ENCODE measurements at places on chromosomes 7 and 10.

DNA sequence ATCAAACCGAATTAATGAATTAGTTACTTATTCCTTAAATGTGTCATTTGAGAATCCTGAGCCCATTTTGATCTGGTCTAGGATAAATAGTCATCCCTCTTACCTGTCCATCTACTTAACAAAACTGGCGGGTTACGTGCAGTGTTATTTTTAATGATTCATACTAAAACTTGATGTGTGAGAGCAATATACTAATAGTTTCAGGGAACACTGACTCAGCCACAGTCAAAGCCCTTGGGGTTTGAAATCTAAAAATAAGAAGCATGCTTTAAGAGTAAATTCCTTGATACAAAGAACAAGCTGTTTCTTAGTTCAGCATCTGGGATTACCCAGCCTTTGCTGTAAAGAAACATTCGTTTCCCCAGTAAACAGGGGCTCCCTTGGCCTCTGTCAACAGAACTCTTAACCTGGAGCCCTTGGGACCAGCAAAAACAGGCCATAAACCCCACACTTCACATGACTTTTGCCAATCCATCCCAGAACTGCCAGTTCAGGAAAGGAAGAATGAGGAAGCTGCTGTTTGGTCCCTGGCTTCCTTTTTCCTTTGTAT is 370.6 kb upstream of the IGFBP3 start:
- no peak for DNase-seq

DNA sequence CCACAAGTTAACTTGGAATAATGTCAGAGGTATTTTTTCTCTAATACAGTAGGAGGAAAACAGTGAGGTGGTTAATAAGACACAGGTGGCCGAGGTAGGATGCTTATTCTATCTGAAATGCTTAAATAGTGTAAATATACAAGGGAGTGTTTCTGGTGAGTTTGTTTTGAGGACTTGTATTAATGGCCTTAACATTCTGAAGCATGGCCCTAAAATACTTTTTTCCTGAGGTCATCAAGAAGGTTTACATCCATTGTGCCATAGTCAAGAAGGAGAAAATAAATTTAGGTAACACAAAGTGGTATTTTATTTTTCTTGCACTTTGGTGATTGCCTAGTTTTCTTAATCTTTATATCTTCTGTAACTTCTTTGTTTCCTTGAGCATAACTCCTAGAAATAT is 18.8 kb downstream of the GNAI1 start:
- DNase-seq, result no peak

DNA sequence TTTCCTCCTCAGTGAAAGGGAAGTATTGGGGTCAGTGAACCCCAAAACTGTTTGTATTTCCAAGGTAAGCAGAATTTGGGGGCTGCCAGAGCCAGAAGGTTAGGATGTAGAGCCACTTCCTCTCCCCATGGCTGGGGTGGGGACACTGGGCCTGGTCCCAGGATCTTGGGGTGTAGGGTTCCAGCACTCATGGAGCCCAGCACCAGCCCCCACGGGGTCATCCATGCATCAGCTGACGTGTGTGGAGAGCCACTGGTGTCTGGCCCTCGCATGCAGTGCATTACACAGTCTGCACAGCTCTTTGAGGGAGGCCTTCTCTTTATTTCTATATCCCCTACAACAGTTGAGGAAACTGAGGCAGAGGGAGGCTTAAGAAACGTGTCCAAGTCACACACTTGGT is 91.4 kb downstream of the ZMIZ1 start:
- DNase-seq, result no peak

DNA sequence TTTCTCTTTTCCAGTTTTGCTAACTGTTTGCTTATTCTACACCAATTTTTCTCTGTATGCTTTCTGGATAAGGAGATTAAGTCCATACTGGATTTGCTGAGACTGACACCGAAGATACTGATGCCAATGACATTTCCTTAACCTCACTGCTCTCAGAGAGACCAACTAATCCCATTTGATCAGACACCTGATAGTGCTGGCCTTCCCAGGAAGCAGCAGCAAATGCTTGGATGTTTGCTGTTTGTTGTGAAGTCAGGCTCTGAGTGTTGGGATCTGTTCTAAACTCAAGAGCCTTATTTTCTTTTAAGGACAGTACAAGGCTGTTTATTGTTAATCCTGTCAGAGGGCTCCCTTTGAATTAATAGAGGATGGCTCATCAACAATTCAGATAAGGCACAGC is 143.3 kb downstream of the ANK3 start:
- no peak for DNase-seq

DNA sequence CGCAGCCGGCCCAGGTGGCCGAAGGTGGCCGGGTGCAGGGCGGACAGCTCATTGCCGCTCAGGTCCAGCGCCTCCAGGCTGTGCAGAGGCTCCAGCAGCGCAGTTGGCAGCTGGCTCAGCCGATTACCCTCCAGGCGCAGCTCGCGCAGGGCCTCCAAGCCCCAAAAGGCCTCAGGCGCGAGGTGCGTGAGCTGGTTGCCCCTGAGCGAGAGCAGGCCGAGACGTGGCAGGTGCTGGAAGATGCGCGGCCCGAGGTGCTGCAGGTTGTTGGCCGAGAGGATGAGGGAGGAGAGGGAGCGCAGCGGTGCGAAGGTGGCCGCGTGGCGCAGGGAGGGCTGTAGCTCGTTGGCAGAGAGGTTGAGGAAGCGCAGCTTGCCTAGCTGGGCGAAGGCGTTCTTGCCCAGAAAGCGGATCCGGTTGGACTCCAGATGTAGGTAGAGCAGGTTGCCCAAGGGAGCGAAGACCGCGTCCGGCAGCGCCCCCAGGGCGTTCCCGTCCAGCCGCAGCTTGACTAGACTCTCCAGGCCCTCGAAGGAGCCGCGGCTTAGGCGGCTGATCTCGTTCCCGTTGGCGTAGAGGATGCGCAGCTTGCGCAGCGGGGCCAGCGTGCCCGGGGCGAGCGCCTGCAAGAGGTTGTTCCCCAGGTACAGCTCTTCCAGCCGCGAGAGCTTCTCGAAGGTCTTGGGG is 923 bp downstream of the TRIL start:
- no peak for DNase-seq

DNA sequence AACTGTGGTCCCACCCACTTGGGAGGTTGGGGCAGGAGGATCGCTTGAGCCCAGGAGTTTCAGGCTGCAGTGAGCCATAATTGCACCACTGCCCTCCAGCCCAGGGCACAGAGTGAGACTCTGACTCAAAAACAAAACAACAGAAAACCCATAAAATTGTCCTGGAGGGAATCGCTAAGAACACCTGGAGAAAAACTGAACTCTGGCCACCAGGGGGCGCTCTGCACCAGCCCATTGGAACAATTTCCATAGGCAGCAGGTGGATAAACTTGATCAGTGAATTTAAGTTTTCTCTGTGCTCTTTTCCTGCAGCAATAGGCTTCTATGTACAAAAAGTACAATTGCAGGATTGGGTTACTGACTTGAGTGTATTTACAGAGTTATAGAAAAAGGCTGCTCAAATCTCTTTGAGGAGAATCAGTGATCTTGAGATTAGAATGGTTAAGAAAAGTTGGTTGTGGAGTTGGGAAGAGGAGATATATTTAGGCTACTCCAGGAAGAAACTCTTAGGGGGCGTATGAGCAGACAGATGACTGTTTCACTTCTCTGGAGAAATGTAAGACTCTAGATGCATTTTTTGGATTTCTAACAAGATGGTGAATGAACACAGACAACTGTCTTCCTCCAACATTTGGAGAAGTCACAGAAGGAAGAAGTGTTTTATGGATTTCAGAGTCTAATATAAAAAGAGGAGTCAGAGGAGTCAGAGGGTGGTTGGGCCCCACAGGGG is 274.9 kb upstream of the GALNT17 start:
- DNase-seq, result no peak

DNA sequence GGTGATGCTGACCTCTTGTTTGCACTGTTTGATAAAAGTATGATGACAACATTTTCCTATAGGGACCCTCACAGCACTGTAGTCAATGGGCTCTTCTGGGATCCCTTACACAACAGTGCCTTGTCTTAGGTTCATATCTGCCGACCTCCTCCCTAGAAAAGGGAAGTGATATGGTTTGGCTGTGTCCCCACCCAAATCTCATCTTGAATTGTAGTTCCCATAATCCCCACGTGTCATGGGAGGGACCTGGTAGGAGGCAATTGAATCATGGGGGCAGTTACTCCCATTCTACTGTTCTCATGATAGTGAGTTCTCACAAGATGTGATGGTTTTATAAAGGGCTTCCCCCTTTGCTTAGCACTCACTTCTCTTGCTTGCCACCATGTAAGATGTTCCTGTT is 23.1 kb downstream of the ZC3HAV1 start:
- no peak for DNase-seq

DNA sequence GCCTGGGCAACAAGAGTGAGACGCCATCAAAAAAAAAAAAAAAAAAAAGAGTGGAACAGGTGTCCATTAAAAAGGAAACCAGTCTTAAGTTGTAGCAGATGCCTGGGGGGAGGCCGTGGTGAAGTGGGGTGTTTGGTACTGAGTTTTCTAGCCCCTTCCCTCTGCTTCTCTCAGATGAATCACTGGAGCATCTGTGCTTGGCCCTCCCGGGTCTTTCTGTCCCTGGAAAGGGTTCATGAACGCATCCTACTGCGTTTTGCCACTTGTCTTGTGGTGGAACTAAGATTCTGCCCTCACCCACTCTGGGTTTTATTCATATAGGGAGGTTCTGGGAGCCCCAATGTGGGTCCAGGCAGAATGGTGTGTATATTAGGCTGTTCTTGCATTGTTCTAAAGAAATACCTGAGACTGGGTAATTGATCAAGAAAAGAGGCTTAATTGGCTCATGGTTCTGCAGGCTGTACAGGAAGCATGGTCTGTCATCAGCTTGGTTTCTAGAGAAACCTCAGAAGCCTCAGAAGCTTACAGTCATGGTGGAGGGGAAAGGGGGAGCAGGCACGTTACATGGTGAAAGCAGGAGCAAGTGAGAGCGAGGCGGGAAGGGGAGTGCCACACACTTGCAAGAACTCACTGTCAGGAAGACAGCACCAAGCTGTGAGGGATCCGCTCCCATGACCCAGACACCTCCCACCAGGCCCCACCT is 63.5 kb downstream of the CAMK1D start:
- no peak for DNase-seq

- DNase-seq, result no peak
Observed at GRCh38 chr10:121813211-121813815, 114.5 kb downstream of the ATE1 start.

DNA sequence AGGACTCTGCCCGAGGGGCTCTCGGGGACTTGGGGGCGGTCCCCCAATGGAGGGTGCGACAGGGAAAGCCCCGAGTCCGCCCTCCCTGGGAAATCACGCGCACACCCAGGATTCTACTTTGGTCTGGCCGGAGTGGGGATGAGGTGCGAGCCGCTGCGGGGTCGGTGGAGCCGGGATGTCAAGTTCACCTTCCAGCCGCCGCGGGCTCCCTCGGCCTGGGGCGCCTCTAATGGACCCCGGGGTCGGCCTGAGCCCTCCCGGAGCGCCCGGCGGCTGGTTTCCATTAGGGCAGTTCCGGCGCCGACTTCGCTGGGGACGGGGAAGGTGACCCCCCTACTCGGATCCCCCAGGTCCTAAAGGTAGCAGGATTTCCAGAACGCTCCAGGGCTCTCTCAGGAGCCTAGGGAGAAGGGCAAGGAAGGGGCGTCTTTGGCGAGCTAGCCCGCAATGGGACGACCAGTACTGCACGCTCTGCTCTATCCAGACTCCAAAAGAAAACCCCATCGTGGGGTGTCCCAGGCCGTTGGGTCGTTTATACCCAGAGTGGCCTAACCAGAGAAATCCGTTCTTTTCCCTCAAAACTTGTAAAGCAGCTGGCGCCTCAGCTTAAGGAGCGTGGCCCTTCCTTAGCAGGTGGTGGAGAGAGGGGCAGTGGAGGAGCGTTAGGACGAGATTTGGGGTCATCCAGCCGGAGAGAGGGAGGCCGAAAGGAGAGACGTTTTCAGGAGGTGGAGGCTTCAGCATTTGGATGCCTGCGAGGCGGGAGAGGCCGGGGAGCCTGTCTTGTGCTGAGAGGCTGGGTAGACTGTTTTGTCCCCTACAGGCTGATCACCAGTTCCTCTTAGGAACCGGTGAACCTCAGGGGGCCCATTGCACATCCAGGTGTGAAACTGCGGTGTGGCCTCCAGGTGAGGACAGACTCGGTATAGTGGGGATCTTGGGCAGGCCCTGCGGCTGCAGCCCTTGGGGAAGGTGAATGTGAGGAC is 860 bp upstream of the WDR86 start:
- DNase-seq, result no peak

DNA sequence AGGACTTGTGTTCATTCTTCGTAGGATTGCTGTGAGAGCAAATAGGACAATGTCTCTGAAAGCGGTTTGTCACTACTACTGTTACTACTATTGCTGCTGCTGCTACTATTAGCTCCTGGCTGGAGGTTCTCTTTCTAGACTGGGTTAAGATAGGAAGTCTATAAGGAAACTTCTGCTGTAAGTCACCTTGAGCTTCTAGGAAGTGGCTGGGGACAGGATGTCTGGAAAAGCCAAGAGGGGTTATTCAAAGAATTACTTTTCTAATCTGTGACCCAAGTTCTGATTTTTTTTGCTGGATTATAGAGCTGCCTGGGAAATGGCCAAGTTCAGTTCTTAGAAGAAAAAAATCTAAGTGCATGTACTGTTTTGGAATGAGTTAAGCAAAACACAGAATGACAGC is 62.2 kb downstream of the NAMPT start:
- DNase-seq, result no peak

DNA sequence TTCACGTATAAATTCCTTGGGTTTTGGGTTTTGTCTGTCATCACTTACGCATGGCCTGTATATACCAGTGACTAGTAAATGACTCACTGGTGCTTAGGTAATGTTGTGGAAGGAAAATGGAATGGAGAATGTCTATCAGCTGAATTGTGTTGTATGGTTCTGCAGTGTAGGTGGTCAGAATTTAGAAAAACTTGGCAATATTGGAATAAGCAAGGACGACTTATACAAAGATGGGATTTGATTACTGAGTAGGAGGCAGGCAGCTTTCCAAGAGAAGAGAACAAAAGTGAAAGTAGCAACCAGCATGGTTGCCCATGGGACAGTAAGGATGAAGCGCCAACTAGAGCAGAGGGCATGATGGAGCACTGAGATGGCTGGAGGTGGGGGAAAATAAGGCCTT is 168.6 kb upstream of the CSTF2T start:
- DNase-seq, result no peak

DNA sequence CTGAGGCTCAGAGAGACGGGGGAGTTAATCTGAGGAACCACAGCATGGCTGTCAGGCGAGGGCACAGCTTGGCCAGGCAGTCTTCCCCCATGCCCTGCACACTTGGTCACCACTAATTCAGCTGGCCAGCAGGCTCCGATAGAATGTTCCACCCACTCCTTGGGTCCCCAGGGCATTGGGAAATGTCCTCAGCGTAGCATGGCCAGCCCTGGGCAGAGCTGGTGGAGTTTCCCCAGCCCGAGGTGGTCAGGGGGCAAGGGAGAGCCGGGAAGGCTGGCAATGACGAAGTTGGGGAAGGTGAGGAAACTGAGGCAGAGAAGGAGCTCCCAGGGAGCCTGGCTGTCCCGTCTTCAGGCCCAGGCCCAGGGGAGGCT is 12.1 kb upstream of the GRIFIN start:
- no peak for DNase-seq

DNA sequence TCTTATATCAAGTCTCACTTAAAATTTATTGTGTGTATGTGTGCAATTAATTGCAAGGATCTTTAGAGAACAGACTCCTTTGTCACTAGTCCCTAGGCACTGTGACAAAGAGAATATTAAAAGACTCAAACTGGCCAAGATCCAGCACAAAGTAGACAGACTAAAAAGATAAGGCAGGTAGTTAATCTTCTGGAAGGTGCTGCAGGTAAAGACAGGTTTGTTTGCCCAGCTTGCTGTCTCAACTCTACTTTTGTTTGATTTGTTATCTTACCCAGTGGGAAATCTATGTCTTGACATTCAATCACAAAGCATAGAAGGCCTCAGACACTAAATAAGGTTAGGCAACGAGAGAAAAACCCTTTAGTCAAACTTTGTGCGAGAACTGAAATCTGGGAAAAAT is 807.9 kb upstream of the LRRN3 start:
- no peak for DNase-seq
